ENCODE measurements at places on chromosomes 7 and 10.

GRCh38 chr10:103557455-103557854 is 64.0 kb downstream of the NEURL1 start:
- DNase-seq = no peak

GRCh38 chr7:115346685-115347084 is 424.8 kb downstream of the MDFIC start:
- DNase-seq = no peak

DNA sequence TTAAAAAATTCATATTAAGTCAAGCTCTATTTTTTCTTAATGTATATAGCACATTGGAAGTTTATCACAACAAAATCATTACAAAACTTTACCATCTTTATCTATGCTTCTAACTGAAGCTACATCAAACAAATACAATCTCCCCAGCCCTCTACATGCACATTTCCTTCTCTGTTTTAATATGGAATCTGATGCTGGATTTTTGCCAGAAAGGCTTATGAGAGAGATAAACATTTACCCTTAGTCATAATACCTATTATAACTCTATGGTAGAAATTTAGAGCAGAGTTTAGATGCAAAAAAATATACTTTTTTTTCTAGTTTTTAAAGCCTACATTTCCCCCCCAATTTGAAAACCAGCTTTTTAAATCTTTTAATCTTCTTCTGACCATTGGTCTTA is 1198.6 kb downstream of the GATA3 start:
- no peak for DNase-seq

DNA sequence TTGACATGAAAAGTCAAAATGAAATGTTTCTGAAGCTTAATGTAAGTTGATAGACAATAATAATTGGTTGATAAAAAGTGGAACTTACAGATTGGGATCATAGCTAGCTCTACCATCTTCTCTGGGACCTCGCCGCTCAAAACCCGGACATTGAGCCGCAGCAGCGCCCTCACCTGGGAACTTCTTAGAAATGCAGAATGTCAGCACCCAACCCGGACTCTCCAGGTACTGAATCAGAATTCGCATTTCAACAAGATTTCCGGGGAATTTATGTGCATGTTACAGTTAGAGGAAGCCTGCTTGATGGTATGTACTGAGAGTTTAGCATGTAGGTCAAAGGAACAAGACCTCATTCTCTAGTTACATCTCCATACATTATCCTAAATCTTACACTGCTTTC is 36.7 kb upstream of the ABLIM1 start:
- DNase-seq = peak; percentile 21

DNA sequence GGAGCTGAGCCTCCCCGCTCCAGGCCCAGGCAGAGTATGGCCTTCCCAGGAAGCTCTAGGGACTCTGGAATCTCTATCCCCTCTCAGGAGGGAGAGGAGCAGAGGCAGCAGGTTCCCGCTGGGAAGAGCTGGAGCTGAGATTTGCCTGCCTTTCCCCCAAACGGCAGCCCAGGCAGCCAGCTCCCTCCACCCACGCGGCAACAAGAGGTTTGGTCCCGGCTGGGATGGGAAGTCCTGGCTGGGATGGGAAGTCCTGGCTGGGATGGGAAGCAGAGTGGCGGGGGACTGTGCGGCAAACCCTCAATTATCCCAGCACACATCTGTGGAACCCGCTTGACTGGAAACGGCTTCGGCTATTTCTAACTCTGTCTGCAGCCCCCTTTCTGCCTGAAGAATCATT is 223.0 kb downstream of the ELFN1 start:
- no peak for DNase-seq

GRCh38 chr7:116711790-116712189 is 39.8 kb downstream of the MET start:
- DNase-seq = no peak

DNA sequence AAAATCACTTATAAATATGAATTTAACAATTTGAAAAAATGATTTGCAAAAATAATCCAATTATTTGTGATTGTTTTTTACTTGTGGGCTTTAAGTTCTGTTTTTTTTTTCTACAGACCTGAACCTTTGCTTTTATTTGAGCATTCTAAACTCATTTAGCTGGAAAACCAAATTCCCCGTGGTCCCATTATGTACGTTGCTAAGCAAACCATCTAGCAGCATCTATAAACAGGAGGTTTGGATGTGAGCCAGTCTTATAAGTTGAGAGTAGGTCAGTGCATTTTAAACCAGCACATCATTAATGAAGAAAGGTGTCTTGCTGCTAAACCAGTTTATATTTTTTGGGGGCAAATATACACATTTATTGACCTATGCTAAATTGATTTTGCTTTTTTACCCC is 77.3 kb downstream of the LRRN3 start:
- no peak for DNase-seq

- no peak for DNase-seq
Measured at GRCh38 chr10:122492006-122492405, 30.7 kb downstream of the HTRA1 start.

GRCh38 chr10:11175823-11176243 is 158.2 kb downstream of the CELF2 start:
- no peak for DNase-seq

DNA sequence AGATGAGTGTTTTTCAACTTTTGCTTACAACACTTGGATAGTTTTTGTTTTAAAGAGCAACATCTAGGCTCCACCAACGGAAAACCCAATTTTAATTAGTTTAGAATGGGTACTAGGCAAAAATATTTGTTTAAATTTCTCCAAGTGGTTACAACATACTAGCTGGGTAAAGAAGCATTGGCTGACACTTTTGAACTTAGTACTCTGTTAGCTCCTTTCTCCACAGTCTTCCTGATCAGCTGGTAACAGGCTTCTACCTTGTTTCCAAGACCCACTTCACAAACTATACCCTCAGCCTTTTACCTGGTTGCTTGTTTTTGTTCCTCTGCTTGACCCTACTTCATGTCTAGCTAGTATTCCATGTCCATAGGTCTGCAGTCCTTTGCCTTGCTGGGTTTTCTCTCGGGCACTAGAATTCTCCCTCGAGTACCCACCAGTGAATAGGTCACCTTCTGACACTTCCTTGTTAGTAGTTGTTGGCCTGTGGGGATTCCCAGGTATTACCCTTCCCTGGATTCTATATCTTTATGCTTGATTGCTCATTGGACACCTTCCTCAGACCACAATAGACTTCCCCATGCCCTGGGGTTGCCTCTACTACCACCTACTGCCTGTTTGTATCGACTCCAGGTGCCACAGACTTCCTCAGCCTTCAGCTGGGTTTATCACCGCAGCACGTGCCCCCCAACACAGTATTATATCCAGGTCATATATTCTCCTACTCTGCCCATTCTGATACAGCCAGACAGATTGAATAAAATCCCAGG is 42.0 kb downstream of the PRPS1L1 start:
- DNase-seq = no peak

DNA sequence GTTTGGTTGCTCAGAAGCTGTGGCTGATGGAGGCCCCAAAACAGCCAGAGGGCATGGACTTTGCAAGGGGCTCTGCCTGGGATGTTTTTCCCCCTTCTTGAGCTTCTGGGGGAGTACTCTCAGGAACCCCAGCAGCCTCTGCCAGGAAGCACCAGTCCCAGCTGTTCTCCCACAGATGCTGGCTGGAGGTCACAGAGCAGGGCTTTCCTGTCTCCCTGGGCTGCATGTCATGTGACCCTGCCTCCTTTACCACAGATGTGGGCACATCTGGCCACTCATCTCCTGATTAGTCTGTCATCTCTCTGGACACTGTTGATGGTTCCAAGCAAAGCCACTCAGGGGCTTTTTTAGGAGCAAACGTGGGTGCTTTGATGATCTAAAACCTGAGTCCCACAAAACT is 136.7 kb downstream of the NEURL1 start:
- DNase-seq = no peak

GRCh38 chr7:2566348-2566889 is 7.6 kb downstream of the IQCE start:
- DNase-seq = no peak

DNA sequence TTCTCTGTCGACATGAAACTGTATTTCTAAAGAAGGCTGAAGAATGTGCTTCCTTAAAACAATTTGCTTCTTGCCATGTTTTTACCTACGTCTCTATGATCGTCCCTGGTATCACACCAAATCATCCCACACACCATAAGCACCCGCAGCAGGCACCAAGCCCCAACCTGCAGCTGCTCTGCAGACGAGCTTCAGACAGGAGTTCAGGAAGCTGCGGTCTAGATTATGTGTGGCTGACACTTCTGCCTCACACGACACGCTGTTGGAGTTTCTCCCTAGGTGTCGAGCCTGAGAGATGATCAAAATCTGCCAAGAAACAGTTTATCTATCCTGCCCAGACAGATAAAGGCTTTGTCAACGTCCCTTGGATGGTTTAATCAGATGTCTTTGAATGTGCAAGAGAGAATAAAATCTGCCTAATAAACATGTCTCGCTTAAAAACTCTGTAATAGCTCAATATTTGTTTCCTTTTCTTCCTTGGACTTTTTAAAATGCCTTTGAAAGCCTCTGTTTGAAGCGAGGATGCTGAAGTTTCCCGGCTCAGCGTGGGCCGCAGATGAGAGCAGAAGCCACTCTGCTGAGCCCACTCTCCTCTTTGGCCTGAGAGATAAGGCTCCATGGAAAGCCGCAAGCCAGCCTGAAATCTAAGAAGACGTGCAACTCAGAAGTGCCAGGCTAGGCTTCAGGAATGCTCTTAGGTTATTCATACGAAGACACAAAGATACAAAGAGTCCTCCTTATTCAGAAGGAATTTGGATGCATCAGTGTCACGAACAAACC is 158.3 kb upstream of the PFKP start:
- DNase-seq = no peak

DNA sequence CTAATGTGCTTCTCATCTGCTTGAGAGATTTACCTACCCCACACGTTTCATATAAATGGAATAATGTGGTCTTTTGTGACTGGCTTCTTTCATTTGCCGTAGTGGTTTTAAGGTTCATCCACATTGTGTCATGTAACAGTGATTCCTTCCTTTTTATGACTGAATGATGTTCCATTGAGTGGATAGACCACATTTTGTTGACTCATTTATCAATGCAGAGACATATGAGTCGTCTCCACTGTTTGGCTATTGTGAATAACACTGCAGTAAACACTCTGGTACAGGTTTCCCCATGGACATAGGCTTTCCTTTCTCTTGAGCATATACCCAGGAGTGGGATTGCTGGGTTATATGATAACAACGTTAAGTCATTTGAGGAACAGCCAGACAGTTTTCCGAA is 2.0 kb upstream of the AOC1 start:
- DNase-seq = no peak

DNA sequence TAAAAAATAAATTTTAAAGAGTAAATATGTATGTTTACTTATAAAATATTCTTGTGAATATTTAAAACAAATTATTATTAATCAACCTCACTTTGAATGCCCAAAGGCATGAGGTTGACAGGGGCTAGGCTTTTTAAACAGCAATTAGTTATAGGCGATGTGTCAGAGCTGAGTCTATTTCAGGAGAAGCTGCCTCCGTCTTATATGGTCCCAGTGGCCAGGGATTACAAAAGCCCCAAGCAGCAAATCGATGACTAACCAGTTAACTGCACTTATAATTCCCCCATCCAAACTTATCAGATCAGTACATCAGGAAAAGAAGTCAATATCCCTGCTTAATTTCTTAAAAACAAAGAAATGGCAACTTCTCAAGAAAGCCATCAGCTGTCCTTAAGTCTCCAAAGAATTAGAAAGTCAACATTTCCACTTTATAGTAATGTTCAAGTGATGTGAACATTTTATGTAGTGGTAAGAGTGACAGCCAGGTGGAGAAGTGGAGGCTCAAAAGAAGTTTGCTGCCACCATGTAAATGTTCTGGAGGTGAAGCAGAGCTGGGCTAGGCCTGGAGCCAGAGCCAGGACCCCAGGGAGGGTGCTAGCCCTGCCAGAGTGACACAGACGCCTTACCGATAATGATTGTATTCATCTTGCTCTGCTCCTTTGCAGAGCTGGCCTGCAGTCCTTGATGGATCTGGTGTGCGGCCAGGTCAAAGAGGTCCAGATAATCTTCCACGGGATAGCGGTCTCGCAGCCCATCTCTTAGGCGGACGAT is 51.5 kb downstream of the CHST15 start:
- DNase-seq = no peak

GRCh38 chr10:79223091-79224048 is 123.9 kb upstream of the PPIF start:
- DNase-seq = no peak

GRCh38 chr7:130662426-130662825 is 6.1 kb downstream of the COPG2 start:
- no peak for DNase-seq

- peak; percentile 21 for DNase-seq
Measured at GRCh38 chr7:12210179-12211053, 678 bp upstream of the TMEM106B start.

DNA sequence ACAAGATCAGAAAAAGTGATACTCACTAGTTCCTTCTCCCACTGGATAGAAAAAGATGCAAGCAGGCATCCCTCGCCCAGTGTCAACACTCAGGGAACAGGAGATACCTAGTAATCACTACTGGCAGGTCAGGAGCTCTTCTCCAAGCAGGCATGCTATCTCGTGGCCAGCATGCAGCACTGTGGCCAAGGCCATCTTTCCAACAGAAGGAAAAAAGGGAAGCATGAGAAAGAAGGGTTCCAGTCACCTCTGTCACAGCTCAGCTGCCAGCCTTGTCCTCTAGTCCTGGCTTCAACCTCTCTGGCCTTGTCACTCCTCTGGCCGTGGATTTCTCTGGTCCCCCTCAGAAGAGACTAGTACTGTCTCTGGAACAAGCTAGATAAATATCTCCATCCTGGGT is 45.3 kb downstream of the DLG5 start:
- DNase-seq = no peak

DNA sequence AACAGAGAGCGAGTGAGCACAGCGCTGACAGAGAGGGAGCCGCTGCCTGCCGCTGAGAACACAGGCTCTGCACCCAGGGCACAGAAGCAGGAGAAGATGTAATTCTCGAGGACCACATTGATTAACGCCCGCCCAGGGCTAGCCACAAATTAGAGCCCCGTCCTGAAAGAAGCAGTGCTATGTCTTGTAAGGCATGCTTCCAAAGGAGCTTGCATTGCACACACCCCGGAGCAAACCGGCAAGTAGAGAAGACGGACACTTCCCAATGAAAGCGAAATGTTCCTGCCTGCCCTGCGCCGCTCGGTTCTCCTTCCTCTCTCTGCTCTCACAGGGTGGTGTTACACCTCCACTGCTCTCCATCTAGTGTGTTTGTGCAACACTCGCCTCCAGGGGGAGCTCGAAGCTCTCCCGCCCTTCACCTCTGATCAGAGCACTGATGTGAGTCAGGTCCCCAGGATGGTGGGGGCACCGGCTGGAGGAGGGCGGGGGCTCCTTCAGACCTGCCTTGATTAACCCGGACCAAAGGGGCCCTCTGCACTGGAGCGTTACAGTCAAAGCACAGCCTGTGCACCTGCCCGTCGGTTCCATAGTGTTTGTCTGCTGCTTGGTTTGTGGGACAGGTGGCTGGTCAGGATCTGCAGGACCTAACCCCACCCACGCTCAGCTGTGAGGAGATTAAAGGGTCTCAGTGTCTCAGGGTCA is 316.5 kb downstream of the ADARB2 start:
- DNase-seq = peak; percentile 45

Measured in activated CD8-positive, alpha-beta memory T cell treated with anti-CD3 and anti-CD28 coated beads for 48 hours (primary cell).